Body of pancreas (tissue), 4 donors: ENCODE measurements at places on chromosomes 5 and 9.

DNA sequence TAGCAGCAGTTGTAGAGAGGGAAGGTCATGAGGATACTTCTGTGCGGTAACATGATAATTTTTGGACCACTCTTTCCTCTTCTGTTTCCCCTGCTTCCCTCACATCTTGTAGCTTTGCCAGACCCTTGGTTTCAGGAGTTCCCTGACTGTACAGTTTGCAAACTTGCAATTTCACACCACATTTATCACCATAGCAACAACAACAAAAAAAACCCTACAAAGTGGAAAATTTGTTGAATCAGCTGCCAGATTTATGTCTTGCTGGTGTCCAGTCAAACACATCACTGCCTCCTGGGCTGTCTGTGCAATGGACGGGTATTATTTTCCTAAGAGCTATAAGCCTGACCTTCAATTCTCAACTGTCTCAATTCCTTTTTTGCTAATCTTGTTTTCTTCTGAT lies 751.6 kb downstream of the TLR4 start:
- no peak for DNase-seq

DNA sequence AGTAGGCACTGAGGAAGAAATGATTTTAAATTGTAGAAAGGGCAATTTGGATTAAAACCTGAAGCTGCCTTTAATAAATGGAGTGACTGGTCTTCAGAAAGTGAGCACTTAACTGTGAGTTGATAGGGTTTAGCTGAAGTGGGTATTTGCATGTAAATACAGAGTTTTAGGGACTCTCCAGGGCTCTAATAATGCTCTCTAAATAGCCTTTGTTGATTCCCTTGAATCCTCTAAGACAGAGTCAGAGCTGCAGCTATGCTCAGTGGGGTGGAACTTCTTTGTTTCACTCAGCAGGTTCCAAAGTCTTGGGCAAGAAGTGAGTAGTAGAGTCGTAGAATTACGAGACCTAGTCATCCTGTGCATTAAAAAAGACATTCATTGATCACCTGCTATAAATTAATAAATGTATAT lies 21.4 kb downstream of the GLRA1 start:
- no peak for DNase-seq

- DNase-seq, result no peak
Measured at GRCh38 chr5:76351176-76351575, 51.9 kb upstream of the IQGAP2 start.

- no peak for DNase-seq
Measured at GRCh38 chr5:127844581-127845021, 141.4 kb downstream of the CCDC192 start.

- DNase-seq, result peak; percentile 82
Measured at GRCh38 chr9:105457560-105458294, 9.9 kb downstream of the FSD1L start.

- no peak for DNase-seq
Measured at GRCh38 chr5:150158170-150158949, 2.7 kb upstream of the PDGFRB start.

GRCh38 chr5:138645778-138646575 lies 70.8 kb upstream of the HSPA9 start:
- no peak for DNase-seq

GRCh38 chr9:110742741-110743371 lies 74.3 kb downstream of the MUSK start:
- no peak for DNase-seq

DNA sequence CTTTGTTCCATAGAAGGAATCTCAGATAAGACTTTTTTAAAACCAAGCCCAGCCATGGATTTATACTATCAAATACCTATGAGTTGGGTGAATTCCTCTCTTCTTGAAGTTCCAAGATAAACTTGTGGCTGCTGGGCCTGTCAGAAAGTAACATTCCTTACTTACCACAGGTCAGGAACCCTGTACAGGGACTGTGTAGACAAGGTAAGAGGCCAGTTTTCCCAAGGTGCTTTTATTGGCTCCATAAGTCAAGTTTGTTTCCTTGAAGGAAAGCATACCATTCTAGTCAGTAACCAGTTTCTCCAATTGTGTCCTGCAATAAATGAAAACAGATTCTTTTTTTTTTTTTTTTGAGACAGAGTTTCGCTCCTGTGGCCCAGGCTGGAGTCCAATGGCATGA lies 8.8 kb upstream of the CLTB start:
- no peak for DNase-seq

DNA sequence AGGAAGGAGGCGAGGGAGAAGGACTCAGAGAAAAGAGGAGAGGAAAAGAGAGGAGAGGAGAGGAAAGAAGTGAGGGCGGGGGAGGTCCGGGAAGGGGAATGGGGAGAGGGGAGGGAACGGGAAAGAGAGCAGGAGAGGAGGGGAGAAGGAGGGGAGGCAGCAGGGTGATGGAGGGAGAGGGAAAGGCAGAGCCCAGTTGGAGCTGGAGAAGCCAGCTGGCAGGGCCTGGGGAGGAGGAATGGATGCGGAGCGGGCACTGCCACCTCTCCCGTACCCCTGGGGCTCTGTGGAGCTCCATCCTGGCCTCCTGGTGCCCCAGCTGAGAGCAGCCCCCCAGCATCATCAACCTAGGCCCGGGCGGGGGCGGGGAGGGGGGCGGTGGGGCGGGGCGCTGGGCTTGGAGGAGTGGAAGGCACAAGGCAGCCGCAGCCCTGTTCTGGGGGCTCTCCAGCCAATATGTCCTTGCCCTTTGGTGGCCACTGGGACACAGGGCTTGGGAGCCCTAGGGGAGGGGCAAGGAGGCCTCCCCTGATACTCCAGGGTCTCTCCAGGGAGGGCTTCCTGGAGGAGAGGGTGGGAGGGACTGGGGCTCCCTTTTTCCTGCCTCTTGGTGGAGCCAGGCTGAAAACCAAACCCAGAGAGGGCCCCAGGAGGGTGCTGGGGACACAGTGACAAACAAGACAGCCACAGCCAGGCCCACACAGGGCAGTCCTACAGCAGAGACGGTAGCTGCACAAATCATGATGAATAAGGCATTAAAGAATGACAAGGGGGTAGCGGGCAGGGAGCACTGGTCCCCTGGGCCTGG lies 123.7 kb downstream of the C9orf50 start:
- DNase-seq, result peak; percentile 48

- DNase-seq, result peak; percentile 35
Measured at GRCh38 chr5:40676613-40677343, 2.9 kb upstream of the PTGER4 start.

GRCh38 chr5:72180925-72181324 lies 73.7 kb downstream of the MAP1B start:
- DNase-seq, result no peak

DNA sequence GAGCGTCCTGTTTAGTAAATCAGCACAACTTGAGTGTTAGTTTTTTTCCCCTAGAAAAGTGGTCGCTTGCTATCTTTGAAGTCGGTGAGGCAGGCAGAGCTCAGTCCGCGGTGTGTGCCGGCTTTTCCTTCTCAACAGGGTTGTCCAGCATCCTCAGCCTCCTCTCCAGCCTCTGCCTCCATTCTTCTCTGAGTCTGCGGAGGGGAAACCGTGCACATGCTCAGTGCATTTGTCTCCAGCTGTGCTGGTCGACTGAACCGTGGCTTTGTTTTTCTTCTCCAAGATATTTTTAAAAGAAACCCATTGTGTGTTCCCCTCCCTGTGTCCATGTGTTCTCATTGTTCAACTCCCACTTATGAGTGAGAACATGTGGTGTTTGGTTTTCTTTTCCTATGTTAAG lies 25.3 kb downstream of the FAM240B start:
- no peak for DNase-seq

DNA sequence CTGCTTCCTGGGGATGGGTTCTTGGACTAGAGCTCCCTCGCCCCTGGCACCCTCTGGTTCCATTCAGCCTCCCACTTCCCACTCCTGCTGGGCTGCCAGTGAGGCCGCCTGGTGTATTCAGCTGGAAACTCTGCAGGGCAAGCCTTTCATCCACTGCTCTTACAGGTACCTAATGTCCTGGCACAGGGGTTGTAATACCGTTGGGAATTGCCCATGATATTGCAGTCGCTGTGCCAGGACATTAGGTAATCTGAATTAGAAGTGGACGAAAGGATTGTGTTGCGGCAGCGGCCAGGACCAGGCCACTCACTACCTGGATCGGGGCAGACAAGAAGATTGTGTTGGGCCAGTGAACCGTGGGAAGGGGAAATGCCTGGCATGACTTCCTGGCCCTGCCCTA lies 13.1 kb downstream of the TMOD1 start:
- DNase-seq, result no peak

- DNase-seq, result no peak
Measured at GRCh38 chr9:127166651-127167524, 44.5 kb upstream of the ANGPTL2 start.

DNA sequence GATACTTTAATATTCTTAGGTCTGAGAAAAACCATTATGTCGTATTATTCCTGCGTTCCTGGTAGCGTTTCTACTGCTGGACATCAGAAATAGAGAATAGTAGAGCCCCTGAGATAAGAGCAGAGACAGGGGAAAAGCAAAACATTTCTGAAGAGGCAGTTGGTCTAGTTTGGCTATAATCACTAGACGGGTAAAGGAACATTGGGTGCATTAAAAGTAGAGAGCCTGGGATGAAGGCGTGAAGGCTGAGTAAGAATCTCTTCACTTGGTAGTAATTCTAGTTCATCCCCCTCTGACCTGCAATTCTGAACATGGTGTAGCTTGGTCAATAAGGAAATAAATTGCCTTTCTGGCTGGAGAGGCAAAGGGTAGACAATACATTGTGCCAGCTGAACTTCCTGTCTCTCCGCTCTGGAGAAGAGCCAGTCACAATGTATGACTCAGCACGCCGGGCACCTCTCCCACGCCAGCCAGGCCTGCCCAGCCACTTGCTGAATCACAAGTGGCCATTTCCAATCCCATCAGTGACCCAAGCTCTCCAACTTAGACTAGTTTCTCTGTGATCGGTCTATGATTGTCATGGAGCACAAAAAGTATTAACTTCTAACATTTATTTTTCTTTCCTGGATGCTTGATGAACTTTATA lies 75.4 kb downstream of the STK32A start:
- DNase-seq, result peak; percentile 56

DNA sequence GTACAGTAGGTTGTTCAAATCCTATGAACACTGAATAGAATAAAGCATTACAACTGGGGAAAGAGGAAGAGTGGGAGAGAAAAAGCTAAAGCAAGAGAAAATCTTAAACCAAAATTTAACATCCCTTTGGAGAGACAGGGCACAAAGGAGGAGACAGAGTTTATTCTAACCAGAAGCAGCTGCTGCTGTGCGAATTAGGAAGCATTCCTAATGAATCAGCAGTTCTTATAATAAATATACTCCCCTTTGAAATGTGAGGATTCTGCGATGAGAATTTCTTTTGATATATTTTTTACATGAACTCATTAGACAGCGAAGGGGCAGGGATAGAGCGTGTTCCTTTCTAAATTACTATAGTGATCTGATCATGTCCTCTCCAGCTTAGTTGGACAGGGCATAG lies 233.4 kb downstream of the DENND1A start:
- DNase-seq, result no peak

DNA sequence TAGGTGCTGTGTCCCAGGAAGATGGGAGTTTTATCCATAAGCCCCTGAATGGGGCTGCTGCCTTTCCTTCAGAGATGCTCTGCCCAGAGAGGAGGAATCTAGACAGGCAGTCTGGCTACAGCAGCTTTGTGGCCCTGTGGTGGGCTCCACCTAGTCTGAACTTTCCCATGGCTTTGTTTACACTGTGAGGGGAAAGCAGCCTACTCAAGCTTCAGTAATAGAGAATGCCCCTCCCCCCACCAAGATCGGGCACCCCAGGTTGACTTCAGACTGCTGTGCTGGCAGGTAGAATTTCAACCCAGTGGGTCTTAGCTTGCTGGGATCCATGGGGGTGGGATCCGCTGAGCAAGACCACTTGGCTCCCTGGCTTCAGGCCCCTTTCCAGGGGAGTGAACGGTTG lies 100.9 kb upstream of the DPYSL3 start:
- no peak for DNase-seq

GRCh38 chr9:33263131-33264002 lies 1.1 kb downstream of the BAG1 start:
- peak; percentile 24 for DNase-seq

DNA sequence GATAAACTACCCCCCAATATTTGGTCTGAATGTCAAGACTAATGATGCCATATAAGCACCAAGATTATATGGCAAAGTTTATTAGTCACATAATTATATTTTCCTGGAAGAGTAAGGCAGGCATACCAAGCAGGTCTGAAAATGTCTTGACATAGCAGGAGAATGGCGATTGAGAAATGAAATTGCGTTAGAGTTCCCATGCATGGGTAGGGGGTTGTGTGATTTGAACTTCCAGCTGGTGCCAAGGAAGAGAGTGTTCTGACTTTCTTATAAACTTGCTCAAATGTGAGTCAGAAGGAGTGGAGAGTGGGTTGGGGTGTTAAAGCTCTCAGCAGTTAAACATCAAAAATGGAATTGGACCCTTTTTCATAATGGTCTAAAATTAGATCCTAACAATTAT lies 1200.6 kb upstream of the ACO1 start:
- no peak for DNase-seq

DNA sequence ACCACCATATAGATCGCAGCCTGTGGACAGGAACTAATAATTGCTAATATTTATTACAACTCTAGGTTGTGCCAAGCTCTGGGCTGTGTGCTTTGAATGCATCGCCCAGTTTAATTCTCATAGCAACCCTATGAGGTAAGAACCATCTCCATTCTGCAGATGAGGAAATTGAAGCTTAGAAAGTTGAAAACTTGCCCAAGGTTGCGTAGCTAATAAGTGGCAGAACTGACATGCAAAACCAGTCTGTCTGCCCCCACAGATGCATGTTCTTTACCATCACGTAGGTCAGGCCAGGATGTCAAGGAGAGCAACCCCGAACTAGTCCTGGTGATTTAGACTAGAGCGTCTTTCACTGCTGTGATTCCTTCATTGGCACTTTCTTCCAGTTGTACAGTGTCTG lies 15.6 kb downstream of the WWC1 start:
- no peak for DNase-seq

DNA sequence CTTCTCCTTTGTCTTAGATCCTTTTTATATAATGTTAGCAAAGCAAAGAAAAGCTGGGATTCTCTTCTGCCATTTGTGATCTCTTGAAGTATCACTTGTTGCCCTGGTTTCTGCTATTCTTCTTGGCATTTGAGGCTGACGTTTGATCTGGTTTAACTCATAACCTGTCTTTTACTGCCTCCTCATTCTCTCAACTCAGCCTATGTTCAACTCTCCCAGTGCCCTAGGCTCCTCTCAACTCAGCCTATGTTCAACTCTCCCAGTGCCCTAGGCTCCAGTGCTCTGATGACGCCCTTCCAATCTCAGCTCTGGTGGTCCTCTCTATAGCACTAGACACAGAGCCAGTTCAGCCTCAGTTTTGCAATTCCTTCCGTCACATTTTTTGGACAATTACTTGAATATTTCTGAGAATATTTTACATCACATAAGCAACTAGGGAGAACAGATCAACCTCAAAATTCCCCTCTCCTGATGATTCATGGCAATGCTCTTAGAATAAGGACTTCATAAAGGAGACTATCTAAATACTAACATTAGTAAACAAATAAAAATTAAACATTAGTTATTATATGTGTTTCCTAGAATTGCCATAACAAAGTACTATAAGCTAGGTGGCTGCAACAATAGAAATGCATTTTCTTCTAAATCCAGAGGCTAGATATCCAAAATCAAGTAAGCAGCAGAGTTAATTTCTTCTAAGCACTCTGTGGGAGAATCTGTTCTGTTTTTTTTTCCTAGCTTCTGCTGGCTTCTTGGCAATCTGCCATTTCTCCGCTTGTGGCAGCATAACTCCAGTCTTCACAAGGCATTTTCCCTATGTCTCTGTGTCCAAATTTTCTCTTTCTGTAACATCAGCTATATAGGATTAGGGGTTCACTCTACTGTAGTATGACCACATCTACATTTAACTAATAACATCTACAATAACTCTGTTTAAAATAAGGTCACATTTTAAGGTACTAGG lies 662.1 kb upstream of the FTMT start:
- DNase-seq, result no peak
